A549 treated with CpdA at 1 μM for 4 hours (cell line): ENCODE measurements at places on chromosomes 2 and 18. TPM values are rescaled to one million over a fixed set of nuclear protein-coding genes. Genes with fewer than 3 reads are reported as not detected.

The HEATR5B gene
- total RNA-seq, result 6.2 to 8.0 TPM (median 7.0 TPM) in 5 replicates

The MLPH gene
- total RNA-seq, result 218 to 289 TPM (median 278 TPM) in 5 replicates

The CD8A gene
- 0.20 to 0.39 TPM (median 0.25 TPM) in 5 replicates for total RNA-seq

The RGPD8 gene
- total RNA-seq, result 2.2 to 4.6 TPM (median 3.4 TPM) in 5 replicates

The RAB6C gene
- not detected in 5 replicates for total RNA-seq

The AMER3 gene
- total RNA-seq, result not detected in 5 replicates

The DHRS9 gene
- 3.1 to 4.2 TPM (median 3.6 TPM) in 5 replicates for total RNA-seq

The CLIP4 gene
- 24.5 to 27.4 TPM (median 26.6 TPM) in 5 replicates for total RNA-seq

The HOXD13 gene
- total RNA-seq, result 0.16 to 0.34 TPM (median 0.30 TPM) in 5 replicates

The IL18R1 gene
- total RNA-seq, result 0.87 to 1.4 TPM (median 1.1 TPM) in 5 replicates

The UGT1A8 gene
- 0.03 to 0.08 TPM in 2 of 5 replicates, not detected in the others for total RNA-seq

The SPHKAP gene
- total RNA-seq, result not detected in 5 replicates

The NOL4 gene
- not detected in 5 replicates for total RNA-seq

The SNORC gene
- 4.5 to 13.2 TPM (median 10.4 TPM) in 5 replicates for total RNA-seq

The UBE2E3 gene
- 71.1 to 95.8 TPM (median 79.0 TPM) in 5 replicates for total RNA-seq
